Brain pericyte (primary cell): ENCODE measurements at places on chromosomes 3 and 15.

DNA sequence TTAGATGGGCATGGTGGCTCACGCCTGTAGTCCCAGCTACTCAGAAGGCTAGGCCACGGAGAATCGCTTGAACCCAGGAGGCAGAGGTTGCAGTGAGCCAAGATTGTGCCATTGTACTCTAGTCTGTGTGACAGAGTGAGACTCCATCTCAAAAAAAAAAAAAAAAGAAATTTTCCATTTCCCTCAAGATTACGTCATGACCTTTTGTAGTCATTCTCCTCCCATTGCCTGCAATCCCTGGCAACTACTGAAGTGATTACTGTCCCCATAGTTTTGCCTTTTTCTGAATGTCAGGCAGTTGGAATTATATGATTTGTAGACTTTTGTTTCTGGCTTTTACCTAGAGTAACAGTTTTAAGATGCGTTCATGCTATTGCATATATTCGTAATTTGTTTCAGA lies 28.0 kb downstream of the WDR76 start:
- DNase-seq, result no peak

GRCh38 chr3:53626876-53627275 lies 132.5 kb downstream of the CACNA1D start:
- DNase-seq, result no peak

DNA sequence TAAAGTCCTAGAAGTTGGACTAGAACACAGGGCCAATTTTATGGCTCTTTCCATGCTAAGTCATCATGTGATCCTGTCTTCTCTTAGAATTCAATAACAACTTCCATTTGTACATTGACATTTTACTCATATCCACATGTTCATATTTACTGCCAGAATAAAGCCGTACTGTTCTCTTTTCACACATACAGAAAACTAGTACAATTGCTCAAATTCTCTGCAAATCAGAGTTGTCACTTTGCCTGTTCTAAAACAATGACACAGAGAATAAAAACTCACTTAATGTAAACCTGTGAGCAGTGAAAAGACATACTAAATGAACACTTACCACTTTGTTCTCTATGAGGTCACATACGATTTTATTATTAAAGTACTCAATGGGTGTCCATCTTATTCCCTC lies 3.5 kb downstream of the LDHAL6B start:
- DNase-seq, result no peak

DNA sequence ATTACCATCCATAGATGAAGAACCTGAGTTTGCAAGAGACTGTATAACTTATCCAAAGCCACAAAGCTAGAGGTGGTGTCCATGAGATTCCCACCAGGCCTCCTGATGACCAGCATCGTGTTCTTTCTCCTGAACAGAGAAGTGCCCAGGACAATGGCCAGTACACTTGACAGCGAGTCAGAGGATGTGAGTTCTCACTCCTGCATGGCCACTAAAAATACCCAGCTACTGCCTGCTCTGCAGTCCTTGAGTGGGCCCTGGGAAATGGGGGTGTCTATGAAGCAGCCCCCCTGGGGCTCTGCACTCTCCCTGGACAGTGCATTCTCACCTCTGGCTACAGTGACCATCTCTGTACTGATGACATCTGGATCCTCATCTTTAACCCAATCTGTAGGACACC lies 201.2 kb downstream of the RPLP1 start:
- DNase-seq, result no peak

- no peak for DNase-seq
These were observed 538.5 kb upstream of the NECTIN3 start for GRCh38 chr3:110533089-110533488.

DNA sequence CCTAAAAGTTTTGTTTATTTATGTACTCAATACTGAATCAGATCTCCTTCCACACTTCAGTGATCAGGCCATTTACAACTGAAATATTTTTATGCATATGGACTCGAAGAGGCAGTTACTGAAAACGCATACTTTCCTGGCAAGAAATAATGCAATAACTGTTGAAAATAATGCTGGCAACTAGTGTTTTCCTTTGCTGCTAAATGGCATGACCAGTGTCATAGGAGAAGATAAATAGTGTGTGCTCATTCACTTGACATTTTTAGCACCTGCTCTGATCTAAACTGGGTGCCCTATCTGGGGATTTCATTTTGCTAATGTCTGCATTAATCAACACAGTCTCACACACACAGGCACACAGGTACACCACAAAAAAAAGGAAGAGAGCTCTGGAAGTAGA lies 695.2 kb downstream of the TUSC7 start:
- no peak for DNase-seq

GRCh38 chr3:38644662-38645053 lies 4.8 kb downstream of the SCN5A start:
- DNase-seq, result no peak

DNA sequence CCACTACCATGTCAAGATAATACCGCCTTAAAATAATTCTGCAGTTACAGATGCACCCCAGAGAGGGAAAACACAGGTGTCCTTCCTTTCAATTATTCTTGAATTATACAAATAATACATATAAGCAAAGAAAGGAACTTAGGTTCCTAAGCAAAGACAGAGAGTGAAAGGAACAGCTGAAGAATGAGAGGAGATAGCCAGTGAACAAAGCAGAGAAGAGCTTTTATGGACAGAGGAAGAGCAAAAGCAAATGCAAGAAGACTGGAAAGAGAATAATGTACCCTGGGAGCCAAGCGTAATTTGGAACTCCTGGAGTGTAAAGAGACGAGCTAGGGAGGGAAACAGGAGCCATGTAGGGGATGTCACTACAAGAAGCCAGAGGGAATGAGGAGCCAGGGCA lies 21.7 kb downstream of the GPR176 start:
- no peak for DNase-seq

DNA sequence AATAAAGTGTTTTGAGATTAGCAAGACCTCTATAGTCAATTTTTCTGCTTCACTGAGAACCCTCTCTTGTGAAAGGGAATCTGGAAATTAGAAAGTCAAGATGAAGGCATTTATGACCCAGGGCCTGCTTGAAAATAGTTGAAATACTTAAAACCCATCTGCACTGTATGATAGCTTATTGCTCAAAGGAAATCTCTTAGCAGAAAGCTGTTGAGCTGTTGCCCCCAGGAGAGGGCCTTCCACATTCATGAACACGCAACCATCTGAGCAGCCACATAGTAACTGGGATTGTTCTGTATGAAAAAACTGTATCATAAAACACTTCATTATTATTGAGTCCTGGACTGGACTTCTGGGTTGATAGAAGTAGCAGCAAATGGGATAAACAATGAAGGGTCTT lies 106.4 kb upstream of the PTX3 start:
- no peak for DNase-seq

- peak; percentile 75 for DNase-seq
These were observed 785.3 kb downstream of the ROBO2 start for GRCh38 chr3:77825001-77825827.

DNA sequence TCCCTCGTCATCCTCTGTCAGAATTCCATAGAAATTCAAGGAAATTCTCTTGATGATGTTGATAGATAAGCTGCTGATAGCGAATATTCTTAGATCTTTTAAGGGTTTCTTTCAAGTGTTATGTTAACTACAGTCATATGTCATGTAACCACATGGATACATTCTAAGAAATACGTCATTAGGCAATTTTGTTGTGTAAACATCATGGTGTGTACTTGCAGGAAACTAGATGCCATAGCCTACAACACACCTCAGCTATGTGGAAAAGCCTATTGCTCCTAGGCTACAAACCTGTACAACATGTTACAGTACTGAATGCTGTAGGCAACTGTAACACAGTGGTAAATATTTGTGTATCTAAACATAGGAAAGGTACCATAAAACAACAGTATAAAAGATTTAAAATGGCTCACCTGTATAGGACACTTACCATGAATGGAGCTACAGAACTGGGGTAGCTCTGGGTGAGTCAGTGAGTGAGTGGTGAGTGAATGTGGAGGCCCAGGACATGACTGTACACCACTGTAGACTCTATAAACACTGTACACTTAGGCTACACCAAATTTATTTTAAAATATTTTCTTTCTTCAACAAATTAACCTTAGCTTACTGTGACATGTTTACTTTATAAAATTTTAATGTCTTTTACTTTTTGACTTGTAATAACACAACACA lies 34.6 kb downstream of the GLDN start:
- DNase-seq, result no peak

GRCh38 chr3:89447243-89447642 lies 339.8 kb downstream of the EPHA3 start:
- DNase-seq, result no peak

DNA sequence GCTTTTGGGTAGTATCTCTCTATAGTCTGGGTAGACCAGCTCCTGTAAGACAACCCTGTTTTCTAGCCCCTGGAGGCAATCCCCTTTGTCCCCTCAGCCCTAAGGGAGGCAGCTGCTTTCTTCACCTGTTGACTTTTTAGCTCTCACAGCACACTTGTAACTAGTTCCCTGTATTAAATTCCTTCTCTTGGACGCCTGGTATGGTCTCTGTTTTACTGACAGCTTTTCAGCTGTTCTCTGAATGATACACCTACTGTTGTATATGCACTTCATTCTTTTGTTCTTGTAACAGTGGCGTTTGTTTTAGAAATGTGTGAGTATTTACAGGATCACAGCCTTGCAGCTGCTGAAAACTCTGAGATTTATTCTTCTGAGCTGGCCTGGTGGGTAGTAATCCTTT lies 413.0 kb upstream of the RBMS3 start:
- no peak for DNase-seq

DNA sequence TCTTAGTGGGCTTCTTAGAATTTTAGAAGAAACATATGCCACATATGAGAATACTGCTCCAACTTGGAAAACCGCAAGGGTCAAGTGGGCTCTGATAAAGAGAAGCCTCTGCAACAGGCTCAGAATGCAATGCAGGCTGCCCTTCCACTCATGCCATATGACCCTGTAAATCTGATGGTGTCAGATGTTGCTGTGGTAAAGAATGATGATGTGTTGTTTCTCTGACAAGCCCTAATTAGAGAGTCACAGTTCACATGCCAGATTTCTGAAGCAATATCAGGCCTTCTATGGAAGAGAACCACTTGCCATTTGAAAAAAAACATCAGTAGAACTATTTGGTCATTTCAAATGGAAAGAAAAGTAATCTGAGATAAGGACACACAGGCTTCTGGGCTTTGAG lies 749.6 kb downstream of the AGBL1 start:
- DNase-seq, result no peak

DNA sequence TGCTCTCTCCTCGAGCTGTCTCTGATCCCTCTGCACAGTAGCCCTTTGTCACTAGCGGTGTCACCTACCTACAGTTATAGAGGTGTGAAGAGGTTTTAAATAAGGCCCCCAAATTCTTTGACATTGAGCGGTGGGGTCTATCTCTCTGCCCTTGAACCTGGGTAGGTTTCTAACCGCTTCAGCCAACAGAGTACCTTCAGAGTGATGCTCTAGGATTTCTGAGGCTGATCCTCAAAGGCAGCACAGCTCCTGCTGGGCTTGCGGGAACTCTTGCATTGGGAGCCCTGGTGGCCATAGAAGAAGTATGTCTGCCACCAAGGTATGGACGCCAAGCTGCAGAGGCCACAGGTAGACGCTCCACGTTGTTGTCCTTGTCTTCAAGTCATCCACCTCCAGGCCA lies 35.7 kb downstream of the ADAMTS17 start:
- no peak for DNase-seq

GRCh38 chr15:65836665-65837064 lies 32.6 kb upstream of the RAB11A start:
- DNase-seq, result no peak

- no peak for DNase-seq
These were observed 11.6 kb downstream of the THBS1 start for GRCh38 chr15:39592500-39592899.

GRCh38 chr15:52731004-52731403 lies 51.8 kb upstream of the ATOSA start:
- DNase-seq, result no peak
